ENCODE measurements at places on chromosomes 7 and 10.

DNA sequence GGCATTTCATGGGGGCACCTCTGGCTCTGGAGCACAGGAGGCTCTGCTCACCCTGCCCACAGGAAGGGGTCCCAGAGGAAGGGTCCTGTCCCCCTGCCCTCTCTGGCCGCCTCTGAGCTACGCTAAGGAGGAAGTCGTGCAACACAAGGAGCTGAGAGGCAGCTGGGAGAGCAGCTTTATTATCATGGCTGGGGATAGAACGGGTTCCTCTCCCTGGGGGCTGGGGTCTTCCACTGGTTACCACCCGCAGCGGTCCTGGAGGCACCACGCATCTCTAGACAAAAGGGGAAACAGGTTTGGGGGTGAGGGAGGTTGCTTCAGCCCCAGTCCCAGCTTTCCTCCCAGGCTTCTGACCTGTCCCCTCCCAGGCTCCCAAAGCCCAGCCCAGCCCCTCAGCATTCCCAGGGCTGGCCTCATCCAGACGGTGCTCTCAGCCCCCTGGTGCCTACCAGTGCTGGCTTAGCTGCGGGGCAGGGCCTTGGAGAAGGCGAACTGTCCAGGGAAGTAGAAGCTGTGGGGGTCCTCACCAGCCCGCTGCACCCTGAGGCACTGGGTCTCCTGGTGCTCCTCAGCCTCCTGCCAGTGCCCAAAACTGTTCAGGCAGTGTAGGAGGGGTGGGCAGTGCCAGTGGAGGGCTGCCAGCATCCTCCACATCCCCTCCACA is 3.1 kb downstream of the RARRES2 start:
- no peak for DNase-seq

- DNase-seq, result no peak
Measured at GRCh38 chr10:5323446-5323845, 41.3 kb upstream of the UCN3 start.

- DNase-seq, result no peak
Measured at GRCh38 chr10:1612908-1613307, 124.4 kb downstream of the ADARB2 start.

DNA sequence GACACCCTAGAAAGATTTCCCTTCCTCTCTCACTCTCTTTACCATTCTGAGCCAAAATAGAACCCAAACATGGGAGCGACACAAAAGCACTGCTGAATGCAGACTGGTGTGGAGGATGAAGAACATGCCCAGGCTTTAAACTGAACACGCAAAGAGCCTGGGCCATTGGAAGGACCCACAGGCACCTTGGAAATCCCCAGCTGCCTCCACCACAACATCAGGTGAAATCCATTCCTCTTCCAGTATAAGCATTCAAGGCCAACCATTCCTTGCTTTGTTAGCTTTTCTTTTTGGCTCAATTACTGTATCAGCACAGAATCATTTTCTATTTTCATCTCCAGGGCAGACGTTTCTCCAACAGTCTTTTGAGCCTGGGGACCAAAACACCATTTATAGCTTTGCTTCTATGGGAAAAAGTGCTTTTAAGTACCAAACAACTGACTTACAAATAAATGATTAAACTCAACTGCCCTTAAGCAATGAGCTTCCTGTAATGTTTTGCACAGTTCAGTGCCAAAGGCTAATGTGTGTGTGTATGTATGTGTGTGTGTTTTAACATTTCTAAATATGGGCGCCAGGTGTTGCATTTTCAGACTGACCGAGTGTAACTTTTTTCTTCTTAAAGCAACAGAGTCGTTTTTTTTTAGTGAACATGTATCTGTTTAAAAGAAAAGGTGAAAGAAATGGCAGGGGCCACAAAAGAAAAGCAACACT is 16.2 kb upstream of the BLNK start:
- no peak for DNase-seq

DNA sequence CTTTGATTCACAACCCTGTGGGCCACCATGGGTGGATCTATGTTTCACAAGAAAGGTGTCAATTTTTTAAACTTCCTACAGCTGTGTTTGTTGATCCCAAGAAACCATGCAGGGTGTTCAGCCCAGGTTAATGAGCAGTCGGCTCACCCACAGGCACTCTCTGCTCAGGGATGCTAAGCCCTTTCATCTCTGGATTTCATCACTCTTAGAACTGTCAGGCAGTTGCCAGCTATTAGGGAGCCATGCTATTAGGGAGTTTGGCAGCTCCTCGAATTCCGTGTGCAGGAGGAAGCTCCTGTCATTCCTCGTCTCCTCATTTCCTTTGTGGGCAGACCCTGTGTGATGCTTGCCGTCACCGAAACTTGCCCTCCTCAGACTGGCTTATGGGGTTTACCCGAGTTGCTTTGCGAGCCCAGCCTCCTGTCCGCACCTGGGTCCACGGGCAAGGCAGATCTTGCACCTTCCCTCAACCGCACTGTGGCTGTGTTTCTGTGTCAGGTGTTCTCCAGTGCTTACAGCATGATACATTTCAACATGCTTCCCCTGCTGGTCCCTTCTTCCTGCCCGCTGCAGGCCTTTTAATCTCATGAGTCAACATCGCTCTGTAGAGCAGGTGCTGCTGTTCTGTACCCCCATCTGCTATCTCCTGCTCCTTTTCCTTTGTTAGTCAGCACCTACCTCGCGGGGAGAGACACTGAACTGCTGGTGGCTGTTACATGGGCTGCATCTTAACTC is 509.8 kb downstream of the SUGCT start:
- no peak for DNase-seq

GRCh38 chr7:30700941-30701340 is 18.7 kb upstream of the CRHR2 start:
- no peak for DNase-seq

DNA sequence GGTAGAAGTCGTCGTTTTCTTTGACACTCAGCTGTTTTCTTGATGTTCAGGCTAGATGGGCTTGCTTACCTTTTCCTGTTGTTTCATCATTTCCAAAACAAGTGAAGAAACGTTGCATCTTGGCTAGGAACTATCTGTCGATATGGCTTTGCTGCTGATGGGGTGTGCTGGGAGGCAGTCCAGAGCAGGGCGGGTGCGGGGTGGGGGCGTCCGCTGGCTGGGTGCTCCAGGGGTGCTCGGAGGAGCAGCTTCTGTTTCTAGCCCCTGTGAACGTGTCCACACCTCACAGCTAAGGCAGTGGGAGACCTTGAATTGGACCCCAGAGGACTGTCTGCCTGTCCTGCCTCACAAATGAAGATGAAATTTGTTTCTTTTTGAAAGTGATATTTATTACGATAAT is 7.6 kb upstream of the SUN1 start:
- no peak for DNase-seq

Data from GOT3 (cell line).